Astrocyte (in vitro differentiated cells and primary cell): ENCODE measurements at places on chromosomes 12 and 14.

DNA sequence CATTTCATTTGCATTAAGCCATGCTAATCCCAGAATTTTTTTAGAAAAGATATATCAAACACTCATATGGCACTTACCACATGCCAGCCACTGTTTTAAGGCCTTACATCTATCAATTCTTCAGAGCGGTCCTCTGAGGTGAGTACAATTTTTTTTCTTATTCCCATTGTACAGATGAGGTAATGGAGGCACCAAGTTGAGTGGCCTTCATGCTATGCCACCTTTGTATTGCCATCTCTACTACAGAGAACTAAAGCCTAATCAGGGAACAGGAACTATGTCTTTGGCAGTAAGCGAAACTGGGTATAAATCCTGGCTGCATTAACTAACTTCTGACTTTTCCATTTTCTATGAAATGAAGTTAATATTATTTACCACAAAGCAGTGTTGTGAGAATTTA, 27.1 kb downstream of the SLC38A4 start:
- DNase-seq = no peak

DNA sequence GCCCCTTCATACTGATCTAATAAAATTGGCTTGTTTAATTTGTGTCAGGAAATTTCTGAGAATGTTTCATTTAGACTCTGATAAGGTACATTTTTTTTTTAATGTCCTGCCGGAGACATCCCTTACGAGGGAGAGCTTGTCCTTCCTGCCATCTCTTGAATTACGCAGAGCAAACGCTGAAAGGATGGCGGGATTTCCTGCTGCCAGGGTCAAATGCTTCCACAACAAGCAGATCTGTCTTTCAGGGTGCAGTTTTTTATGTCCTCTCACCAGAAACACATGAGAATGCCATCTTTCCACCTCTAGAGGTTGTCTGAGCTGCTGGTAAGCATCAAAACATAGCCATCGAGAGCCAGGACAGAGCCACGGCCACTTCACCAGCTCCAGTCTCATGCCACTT, 126.8 kb upstream of the ARHGAP5 start:
- DNase-seq = no peak

DNA sequence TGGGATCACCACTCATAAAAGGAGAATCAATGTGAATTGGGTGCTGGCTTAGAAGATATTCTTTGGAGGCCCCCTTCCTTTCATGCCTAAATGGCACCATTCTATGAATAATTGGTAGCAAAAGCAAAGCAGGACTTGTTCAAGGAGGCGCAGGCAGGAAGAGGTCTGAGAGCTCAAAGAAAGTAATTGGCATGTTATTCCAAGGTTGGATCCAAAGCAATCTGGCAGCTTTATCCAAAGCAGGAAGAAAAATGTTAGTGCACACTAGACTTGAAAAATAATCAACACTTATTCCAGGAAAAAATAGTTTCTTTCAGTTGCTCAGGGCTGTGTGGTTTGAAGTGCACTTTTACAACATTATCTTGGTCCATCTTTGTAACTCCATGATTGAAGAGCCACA, 326.4 kb downstream of the NUAK1 start:
- DNase-seq = no peak

- no peak for DNase-seq
Observed at GRCh38 chr14:33249233-33249820, 310.6 kb downstream of the NPAS3 start.

DNA sequence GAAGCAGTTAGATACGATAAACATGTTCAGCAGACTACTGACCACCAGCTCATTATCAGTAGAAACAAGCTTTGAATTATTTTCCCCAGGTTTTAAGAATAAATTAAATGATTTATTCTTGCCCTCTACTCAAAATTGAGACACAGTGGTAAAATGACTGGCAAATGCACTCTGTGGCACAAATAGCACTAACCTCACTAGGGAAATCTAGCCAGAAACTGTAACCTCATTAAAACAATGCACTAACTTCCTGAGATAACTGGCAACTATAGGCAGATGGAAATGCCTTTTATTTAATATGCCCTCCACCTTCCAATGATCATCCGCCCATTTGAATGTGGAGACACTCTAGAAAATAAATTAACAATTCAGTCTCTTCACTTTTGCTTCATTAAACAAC, 33.2 kb downstream of the CPNE8 start:
- DNase-seq = no peak

DNA sequence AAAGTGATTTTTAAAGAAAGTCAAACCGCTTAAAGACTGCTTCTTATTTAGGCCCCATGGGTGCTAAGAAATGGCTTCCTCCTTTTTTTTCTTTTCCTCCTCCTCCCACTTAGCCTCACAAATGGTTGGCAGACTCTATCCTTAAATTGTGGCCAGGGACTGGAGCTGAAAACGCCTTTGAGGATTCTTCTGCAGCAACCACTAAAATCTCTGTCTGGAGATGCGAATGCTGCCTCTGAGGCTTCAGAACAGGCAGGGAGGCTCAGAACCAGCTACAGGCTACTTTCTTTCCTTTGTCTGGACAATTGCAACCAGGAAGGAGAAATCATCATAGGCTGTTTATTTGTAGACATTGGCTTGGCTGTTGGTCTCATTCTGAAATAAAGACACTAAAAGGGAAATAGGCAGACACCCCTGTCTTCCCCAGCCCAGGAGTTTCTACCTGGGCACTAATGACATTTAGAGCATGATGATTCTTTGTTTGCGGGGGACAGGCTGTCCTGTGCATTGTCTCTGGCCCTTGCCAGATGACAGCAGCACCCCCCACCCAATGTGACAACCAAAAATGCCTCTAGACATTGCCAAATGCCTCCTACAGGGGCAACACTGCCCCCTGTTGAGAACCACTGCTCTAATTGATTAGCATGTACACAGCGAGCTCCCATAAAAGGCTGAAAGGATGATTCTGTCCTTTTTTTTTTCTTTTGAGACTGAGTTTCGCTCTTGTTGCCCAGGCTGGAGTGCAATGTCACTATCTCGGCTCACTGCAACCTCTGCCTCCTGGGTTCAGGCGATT, 50.3 kb downstream of the MAP1LC3B2 start:
- no peak for DNase-seq

DNA sequence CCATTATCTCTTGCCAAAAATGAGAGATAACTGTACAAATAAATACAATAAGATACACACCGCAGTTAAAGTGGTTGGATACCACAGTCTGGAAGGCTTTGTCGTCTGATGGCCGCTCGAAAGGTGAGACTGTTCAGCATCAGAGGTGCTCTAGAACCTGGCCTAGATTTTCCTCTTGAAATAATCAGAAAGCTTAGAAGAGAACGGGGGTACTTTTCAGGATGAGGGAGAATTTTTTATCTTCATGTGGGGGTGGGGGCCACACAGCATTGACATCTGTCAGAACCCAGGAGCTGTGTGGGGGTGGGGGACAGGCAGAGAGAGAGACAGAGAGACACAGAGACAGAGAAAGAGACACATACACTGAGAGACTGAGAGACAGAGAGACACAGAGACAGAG, 90.5 kb downstream of the GALNT9 start:
- no peak for DNase-seq

GRCh38 chr12:1509413-1510052, 84.8 kb downstream of the FBXL14 start:
- DNase-seq = no peak

DNA sequence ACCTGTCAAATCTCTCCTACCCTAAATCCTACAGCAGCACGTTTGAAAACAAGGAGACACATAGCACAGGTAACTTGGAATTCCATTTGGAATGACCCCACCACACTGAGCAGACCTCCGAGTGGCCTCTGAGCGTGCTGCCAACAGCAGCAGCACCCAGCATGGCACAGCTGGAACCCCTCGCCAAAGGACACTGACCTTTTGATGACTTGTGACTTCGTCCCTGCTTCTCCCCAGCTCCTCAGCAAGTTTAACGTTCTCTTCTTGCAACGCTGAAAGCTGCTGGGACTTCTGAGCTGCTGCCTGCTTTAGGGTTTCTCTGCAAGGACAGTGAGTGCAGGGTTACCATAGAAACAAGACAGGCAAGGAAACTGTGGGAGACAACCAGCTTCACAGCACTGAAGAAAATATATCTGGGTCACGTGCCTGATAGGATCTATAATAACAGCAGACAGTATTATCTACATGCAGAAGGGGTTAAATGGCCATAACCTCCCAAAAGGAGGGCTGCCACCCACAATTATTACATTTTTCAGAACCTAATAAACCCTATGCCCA, 43.3 kb upstream of the VPS33A start:
- no peak for DNase-seq

- no peak for DNase-seq
Observed at GRCh38 chr14:103734081-103734888, 18.7 kb downstream of the ZFYVE21 start.

GRCh38 chr12:55019784-55020183, at the start of gene NEUROD4:
Gene NEUROD4 (plus strand): TSS chr12:55019974. CDS start chr12:55026440, 6,466 bp downstream.
- peak; percentile 60 for DNase-seq

DNA sequence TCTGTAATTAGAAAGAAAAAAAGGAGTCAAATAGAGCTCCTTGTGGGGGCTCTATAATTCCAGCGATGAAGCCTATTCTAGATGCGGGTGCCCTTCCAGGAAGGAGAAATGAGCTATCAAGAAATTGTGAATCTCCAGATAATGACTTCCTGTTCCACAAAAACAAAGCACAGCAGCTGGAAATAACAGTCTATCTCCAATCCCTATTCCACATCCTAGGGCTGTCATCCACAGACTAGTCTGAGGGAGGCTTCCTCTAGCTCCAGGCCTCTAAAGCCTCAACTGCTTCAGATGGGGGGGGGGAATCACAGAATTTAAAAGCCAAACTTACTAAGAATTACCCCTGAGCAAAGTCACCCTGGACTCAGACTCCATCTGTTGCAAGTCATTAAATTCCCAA, 77.4 kb upstream of the GTF2A1 start:
- DNase-seq = no peak

DNA sequence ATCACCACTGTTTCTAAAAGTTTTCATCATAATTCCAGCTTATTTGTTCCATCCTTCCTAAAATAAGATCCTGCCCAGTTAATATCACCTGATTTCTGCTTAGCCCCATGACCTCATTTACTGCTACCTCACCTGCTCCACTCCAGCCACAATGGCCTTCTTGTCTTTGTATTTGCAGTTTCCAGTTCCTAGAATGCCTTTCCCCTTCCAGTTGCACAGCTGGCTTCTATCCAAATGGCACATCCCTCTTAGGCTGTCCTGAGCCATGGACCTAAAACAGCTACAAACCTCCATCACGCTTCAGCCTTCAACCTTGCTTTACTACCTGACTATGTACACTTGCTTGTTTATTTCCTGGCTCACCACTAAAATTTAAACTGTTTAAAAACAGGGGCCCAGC, 6.5 kb upstream of the LGMN start:
- DNase-seq = no peak

DNA sequence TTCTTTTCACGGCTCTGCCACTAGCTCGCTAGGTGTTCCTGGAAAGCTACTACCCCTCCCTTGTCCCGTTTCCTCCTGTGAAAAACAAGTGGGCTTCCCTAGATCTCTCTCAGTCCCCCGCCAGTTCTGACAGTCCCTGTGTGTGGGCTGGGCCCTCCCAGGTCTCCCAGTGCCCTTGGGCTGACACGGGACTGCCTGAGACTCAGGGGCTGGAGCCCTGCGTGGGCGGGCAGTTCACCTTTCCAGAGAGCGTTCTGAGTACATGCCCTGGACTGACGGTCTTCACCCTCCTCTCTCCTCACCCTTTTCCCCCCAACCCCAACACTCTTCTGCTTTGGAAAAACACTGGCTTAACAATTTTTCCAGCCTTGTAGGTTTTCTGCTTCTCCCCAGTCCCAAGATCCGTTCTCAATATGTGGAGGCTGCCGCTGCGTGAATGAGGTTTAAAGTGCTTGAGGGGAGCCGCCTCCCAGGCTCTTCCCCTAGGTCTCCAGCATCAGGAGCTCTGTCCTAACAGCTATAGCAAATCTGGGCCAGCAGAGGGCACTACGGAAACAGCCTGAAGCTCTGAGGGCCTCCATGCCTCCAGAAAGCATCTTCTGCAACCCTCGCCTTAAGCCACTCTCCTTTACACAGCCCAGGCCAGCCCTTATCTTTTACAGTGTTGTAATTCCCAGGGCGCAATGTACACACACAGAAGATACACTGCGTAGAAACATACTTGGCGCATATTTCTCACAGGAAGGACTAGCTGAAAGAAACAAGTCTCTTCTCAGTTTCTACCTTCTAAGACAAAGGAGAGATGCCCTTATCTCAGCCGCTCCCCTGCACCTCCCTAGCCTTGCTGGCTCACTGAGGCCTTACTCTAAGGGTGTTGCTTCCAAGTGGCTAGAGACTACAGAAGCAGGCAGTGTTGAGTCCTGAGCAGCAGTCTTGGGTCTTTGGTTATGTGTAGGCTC, 10.4 kb upstream of the DCD start:
- DNase-seq = no peak

GRCh38 chr14:38721822-38722431, 381.1 kb downstream of the SEC23A start:
- peak; percentile 4 for DNase-seq

DNA sequence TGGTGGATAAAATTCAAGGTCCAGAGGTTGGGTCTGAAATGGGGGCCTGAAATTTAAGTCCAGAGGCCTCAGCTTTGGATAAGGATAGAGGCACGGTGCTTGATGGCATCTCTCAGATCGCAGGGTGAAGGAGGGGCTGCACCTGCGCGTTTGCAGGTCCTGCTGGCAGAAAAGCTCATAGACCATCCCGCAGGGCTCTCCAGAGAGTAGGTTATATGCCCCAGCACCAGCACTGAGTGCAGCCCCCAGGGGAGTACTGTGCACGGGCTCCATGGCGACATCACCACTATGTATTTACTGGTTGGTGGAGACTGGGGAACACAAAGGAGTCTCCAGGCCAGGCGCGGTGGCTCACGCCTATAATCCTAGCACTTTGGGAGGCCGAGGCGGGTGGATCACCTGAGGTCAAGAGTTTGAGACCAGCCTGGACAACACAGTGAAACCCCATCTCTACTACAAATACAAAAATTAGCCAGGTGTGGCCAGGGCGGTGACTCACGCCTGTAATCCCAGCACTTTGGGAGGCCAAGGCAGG, 4.3 kb upstream of the CD63 start:
- no peak for DNase-seq
